ENCODE measurements at places on chromosomes 6 and 20.

DNA sequence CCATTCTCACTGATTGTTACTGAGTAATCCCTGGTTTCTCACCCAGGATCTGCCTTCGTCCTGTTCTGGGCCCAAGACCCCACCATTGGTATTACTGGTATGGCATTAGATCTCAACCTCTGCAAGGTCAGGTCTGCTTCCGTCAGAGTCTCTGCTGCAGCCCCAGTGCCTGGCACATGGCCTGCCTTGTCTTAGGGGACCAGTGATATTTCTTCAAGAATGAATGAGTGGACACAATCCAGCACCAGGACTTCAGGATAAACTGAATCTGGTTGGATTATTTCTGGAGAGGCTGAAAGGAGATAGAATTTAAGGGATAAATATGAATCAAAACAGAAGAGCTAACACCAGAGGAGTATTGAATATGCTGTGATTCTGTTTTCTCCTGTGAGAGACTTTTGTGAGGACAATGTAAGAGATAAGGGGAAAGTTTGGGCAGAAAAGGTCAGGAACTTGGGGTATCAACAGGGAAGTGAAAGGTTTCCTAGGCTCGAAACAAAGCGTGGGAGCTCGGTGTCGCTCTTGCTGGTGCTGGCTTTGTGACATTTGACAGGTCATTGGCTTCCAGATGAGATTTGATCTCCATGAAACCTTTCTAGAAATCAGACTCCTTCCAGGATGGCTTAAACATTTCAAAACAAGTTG, 53.9 kb downstream of the OSTM1 start:
- DNase-seq, result no peak

DNA sequence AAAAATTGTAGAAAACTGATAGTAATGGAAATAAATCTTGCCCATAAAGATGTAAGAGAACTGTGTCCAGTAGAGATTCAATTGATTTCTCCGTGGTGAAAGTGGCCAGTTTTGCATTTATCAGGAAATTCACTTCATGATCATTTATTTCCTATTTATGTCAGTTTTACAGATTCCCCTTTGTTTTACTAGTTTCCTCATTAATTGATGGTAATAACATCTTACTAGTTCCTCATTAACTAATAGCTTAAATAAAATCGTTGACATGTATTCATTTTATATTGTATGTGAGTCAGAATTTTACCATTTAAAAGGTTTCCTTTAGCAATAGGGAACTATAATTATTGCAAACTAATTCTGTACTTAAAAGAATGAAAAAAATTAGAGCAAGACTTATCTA, 99.8 kb upstream of the ADGRF1 start:
- DNase-seq, result no peak

DNA sequence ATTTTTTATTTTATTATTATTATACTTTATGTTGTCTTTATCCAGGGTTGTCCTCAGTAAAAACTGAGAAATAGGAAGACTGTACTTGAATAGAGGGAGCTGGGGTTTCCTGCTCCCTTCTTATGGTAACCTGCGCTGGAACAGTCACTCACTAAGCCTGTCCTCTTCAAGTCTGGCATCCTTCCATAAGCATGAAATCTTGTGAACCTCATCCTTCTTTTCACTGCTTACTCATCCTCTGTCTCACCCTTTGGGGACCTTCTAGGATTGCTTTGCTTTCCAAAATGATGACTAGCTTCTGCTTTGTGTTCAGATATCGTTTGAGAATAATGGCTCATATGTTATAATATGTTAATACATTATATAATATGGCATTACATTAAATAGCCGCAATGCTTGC, 90.6 kb downstream of the C6orf118 start:
- DNase-seq, result no peak

DNA sequence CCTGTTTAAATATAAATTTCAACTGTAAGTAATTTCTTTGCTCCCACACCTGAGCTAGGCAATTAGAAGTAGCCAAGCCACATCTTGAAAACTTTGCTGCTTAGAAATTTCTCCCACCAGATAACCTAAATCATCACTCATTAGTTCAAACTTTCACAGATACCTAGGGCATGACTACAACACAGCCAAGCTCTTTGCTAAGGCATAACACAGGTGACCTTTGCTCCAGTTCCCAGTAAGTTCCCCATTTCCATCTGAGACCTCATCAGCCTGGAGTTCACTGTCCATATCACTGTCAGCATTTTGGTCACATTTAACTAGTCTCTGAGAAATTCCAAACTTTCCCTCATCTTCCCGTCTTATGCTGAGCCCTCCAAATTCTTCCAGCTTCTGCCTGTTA, 79.8 kb upstream of the OPRM1 start:
- DNase-seq, result no peak

DNA sequence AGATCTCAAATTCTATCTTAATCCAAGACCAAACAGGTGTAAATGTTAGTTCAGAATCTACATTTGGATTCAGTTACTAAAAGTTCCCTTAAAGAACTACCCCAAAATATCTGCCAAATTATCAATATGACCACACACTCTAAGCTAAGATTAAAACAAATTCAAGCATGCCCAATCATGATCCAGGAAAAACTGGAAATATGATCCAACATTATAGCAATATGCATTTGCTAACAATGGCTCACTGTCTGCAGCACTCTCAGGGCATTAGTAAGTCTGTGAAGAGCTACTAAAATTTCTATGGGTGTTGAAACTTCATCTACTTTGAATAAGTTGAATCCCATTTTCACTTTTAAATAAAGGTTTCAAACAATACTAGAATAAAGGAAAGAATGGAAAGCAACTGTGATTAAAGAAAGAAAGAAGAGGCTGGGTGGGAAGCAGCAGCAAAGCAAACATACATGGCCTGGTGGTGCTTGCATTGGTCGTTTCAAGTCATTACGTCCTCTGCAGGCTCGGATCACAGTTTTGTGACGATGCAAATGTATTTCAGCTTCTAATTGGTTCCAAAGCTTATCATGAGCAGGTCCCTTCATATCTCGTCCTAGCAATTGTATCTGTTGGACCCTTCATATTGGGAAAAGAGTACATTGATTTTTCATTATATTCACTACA, 29.2 kb downstream of the GOPC start:
- no peak for DNase-seq

DNA sequence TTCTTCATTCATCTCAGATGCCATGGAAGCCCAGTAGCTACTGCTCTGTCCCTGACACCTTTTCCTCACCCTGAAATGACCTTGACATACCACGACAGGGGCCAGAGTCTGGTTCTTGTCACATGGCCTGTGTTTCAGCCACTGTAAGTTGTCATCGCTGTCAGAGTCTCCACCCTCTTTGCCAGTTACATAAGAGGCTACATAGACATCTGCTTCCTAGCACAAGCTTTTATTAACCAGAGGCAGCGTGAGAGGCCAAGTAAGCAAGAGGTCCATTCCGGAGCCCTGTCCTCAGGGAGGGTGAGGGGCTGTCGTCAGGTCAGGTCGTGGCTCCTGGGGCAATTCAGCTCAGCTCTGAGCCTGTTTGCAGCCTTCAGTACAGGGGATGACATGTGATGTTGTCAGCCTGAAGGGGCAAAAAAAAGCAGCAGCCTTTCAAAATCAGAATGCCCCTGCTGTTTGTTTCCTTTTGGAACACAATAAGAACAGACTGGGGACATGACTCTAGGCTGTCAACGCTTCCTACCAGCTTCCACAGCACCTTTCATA, 146.3 kb downstream of the MTFR2 start:
- DNase-seq, result no peak

GRCh38 chr20:56953048-56953586, 313.3 kb downstream of the BMP7 start:
- no peak for DNase-seq

- DNase-seq, result no peak
These were observed 287.5 kb downstream of the LRFN2 start for GRCh38 chr6:40299681-40300080.

- no peak for DNase-seq
These were observed 9.6 kb downstream of the DSTN start for GRCh38 chr20:17579369-17580039.

DNA sequence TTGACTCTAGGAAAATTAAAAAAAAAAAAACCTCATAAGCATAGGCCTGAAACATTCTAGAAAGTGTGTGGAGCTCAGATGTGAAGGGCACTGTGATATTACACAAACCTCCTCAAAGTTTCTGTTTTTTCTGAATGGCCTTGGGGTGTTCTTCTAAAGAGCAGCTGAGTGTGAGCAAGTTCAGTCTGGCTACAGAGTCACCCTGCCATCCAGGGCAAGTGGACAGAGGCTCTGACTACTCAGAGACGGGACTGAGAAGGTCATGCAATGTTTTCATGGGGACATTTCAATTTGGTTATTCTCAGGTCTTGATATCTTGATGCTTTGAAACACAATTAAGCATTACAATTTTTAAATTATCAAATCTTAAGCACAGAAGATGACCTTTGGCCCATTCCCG, 36.6 kb upstream of the SSTR4 start:
- no peak for DNase-seq

DNA sequence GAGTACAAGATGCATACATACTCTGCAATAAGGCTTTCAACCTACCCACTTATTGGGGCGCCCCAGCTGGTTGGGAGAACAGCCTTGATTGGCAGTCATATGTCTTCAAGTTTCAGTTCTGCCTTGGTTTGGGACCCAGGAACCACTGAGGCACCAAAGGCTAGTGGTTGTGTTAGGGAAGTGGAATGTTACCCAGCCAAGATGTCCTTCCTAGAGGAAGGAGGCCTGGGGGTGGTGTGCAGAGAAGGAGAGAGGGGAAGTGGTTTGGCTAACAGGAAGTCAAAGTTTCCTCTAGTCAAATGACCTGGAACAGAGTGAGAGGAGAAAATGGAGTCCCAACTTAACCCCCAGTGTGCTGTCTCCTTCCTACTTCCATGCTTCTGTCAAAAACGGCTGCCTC, 59.4 kb downstream of the CD164 start:
- DNase-seq, result no peak

- no peak for DNase-seq
These were observed 312.3 kb downstream of the TAF4 start for GRCh38 chr20:61753316-61753942.

- no peak for DNase-seq
These were observed 246.6 kb downstream of the PHF3 start for GRCh38 chr6:63882208-63882607.

- no peak for DNase-seq
These were observed 18.9 kb upstream of the SYNJ2 start for GRCh38 chr6:157962601-157963302.

GRCh38 chr6:38438097-38438496, 201.6 kb downstream of the BTBD9 start:
- no peak for DNase-seq

DNA sequence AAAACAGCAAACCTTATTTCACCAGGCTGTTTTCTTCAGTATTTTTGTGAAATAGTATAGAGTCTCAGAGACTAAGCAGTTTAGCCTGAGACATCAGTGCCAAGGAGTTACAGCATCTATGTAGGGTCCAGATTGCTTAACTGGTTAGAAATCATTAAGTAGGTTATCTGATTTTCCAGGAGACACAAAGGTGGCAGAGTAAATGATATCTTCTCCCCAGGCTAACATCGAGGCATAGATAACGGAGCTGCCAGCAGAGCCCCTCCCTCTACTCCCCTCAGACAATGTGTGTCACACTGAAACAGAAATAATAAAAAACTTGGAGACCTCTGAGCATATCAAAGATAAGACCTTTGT, 473.0 kb upstream of the CITED2 start:
- no peak for DNase-seq

DNA sequence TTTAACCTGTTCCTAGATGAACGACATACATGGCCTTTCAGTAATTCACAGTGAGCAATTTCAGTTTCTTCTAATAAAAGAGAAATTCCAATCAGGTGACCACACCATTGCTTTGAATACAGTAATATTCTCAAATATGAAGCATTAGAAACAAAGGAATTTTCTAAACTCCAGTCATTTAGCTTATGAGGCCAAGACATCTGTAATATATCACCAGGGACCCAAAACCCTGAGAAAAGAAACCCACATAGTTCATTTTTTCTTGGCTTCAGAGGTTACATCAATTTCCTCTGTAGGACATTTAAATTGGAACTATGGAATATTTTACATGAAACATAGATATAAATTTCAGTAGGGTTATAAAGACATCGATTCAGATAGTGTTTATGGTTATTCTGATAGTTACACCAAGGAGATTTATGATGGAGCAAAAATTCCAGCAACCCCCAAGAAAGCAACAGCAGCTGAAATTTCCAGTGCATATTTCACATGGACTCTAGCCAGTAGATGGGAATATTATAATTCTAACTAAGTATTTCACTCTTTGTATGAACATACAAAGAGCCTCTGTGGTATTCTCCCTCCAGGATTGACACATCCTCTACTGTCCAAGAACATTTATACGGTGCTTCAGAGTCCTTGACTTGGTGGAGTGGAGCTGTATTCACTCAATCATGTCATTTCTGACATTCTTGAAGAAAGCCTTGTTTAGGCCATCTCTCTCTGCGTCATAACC, 82.9 kb downstream of the ADGRG6 start:
- DNase-seq, result no peak

DNA sequence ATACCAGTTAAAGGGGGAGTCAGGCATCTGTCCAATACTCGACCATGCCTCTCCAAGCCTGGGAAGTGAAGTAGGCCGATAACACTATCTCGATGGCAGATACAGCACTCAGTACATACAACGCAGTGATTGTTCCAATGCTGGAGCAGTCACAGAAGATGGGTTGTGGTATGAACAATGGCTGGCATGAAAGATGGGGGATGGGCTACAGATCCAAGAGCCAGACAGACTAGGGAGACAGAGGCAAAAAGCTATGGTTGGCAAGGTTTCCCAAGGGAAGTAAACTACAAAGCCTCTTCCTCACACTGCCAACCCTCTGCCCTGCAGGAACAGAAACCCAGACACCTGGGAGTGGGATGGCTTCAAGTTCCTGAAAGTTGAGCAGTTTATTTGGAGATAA, 19.2 kb downstream of the FKBP1A start:
- no peak for DNase-seq

DNA sequence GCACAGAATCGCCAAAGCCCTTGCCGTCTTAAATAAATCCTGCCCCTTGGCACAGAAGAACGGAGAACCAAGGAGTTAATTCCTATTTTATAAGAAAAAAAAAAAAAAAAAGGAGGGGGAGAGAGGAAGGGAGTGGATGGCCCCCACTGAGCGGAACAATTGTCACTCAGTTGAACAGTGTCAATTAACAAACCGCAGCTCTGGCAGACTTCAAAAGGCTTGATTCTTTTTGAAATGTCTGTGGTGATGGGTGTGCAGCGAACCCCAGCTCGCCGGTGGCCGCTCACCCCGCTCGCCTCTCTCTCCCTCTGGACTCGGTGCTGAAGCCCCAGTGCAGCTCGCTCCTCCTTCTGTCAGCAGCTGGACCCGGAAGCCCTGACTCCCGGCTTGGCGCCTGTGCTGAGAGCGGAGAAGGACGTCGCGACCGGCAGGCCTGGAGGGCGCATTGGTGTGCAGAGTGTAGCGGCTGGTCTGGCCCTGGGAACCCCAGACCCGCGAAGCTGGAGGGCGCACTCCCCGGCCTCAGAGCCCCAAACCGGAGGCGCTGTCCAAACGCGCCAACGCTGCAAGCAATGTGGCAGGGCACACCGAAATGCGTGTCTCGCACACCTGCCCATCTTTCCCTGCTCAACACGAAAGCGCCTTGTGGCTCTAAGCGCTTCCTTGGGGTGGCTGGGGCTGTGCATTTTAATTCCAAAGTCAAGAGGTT, 3.4 kb downstream of the LINC00237 start:
- DNase-seq, result no peak
